ENCODE measurements at places on chromosomes 6 and 20.

DNA sequence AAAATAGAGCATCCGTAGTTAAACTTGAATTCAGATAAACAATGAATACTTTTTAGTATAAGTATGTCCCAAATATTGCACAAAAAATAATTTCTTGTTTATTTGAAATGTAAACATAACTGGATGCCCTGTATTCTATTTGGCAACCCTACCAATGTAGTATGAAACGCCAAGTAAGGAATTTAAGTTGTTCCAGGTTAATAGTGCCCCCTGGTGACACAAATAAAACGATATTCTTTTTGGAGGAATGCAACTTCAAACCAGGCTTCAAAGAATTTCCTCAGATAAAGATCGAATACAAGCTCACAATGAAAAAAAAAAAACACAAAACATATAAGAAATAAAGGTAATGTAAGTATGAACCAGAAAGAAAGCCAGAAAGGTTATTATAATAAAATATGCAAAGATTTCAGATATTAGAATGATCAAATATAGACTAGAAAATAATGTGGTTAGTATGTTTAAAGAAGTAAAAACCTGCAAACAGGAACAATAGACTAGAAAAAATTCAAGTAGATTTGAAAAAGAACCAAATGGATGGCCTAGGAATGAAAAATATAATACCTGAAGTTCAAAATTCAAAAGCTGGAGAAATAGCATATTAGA is 18.4 kb upstream of the AKAP7 start:
- no peak for DNase-seq

- DNase-seq, result no peak
Measured at GRCh38 chr20:57480444-57481160, 44.3 kb downstream of the CTCFL start.

DNA sequence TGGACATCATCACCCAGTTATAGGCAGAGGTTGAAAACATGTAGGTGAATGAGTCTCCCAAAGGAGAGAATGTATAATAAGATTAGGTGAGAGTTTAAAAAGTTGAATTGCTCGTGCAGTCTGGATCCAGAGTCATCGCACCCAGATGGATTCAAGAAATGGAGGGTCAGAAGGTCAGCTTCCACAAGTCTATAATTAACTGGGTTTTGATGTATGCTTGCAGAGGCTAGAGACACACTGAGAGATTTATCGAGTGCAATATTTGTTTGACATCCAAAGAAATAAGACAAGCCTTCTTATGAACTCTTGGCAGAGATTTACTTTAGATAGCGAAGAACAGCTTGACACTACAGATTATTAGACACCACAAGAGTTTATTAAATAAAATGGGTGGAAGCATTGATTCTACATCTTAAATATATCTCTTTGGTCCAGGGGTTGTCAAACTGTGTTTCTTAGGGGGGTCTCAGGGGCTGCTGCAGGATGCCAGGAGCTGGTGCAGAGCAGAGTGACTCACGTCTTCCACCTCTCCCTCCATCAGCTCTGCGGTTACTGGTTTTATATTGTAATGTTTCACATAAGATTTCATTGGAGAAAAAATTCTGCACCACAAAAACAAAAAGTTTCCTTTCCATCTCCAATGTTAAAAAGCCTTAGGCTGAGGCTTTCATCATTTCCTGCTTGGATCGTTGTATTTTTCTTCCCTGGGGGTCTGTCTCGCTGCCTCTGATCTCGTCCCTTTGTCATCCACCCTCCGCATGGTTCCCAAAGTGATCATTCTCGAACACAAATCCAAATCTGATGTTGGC is 176.2 kb upstream of the AHI1 start:
- no peak for DNase-seq

DNA sequence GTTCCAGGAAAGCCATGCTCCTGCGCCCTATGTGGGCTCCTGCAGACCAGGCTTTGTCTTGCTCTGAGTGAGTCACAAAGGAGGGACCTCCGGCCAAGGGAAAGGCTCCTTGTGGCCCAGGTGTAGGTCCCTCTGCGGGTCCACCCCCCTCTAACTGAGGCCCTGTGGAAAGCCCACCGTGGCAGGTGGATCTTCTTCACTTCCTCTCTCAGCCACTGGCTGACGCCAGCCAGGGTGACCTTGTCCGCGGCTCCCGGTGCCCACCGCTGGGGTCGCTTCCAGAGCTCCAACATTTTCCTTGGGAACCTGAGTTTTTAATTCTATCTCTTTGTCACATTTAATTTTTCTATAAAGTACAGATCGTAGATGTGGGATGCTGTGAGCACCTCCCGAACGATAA is 54.1 kb downstream of the SMOC2 start:
- no peak for DNase-seq

DNA sequence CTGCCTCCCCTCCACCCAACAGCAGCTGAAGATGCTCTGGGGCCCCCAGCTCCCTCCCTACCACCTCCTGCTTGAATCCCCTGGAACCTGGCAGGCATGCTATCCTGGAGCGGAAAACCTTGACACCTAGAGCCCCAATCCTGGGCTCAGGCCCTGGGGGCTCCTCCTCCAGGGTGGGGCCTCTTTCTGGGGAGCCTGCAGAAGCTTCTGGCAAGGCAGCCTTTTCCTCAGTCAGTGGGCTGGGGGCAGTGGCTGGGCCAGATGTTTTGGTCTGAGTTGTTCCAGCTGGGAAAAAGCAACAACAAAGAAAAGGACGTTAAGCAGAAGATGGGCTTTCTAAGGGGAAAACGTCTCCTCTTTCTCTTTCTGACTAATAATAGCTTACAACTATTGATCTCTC is 21.1 kb downstream of the KIAA1755 start:
- no peak for DNase-seq

DNA sequence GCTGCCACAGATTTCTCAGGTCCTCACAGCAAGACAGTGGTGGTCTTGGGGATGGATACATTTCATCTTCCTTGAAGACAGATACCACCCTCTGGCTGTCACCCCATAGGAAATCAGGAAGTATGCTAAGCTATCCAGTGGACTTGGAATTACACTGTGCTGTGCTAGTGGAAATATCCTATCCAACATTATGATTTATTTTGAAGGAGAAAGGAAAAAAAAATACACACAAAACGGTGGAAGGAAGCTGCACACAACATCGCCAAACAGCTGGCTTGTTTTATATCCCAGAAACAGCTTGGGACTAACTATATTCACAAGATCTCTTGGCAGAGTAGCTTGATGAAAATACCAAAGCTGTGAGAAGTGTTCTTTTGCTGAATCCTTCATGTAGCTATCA is 257.6 kb downstream of the LAMA2 start:
- no peak for DNase-seq

Measured in stimulated activated CD8-positive, alpha-beta memory T cell treated with anti-CD3 and anti-CD28 coated beads, Interleukin-4, amount 100 ng/mL, for 1 hour (primary cell).